ENCODE measurements at places on chromosomes 7 and 10.

GRCh38 chr10:88893611-88894010, 13.6 kb downstream of the STAMBPL1 start:
- no peak for DNase-seq

DNA sequence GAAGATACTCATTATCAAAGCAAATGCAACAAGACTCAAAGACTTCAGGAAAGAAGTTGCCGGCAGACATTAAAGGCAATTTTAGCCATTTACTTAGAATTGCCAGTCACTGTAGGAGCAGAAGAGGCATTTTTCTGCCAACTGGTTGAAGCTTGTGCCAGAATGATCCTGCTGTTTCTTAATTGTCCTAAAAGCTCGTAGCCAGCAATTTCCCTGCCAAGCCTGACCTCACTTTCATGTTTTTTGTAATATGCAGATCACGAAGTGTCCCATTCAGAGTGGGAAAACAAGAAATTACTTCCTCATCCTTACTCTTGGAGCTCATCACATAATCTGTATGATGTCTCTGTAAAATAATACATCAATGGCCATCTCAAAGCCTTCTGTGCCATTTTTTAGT, 130.9 kb upstream of the ANKRD1 start:
- no peak for DNase-seq

DNA sequence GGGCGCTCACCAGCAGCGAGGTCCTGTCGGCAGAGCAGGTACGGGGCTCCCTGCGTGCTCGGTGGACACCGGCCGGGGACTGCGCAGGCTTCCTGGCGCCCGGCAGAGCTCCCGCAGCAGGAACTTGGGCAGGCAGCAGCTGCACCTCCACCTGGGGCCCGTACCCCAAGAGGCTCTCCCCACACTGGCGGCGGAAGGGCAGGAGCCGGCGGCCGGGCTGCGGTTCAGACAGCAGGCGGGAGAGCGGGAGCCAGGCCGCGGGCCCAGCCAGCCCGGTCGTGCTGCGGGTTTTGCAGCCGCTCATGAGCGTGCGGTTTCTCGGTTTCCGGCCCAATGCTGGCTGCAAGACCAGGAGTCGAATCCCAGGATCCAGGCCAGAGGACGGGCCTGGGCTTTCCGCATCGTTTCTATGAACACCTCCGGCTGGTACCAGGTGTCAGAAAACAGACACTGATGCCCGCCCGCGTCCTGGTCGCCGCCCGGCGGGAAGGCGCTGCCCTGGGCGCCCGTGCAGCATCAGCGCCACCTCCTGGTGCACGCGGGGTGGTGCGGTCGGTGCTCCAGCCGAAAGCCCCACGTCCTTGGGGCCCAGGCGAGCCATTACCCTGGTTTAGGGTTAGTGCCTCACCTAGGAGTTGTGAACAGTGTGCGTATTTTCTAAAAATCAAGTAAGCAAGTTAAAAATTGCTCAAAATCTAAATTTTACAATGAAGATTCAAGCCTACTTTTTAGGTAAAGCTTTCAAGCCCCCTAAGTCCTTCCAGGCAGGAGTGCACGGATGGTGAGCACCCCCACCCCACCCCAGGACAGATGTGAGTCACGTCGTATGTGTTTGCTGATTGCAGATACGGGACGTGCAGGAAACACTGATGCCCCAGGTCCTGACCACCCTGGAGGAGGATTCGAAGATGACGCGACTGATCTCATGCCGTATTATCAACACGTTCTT, 47.4 kb upstream of the PRKAR1B start:
- DNase-seq, result peak; percentile 71

- DNase-seq, result no peak
These were observed 270.0 kb downstream of the TRIL start for GRCh38 chr7:28688174-28688573.

DNA sequence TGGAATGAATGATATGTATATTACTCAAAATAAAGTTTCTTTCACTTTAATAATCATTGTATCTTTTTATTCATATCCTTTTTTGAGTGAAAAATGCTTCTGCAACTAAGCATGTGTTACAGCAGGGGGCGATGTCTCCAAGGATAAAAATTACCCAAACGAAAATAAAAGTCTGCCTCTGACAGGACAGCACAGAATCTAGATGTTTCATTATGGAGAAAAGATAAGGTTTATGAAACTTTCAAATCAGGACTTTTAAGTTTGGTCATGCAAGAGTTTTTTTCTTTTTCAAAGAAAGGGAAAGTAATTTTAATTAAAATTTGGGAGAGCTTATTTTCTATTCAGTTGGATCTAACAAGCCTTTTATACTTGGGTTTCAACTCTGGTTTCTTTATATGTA, 48.4 kb downstream of the TES start:
- DNase-seq, result no peak

DNA sequence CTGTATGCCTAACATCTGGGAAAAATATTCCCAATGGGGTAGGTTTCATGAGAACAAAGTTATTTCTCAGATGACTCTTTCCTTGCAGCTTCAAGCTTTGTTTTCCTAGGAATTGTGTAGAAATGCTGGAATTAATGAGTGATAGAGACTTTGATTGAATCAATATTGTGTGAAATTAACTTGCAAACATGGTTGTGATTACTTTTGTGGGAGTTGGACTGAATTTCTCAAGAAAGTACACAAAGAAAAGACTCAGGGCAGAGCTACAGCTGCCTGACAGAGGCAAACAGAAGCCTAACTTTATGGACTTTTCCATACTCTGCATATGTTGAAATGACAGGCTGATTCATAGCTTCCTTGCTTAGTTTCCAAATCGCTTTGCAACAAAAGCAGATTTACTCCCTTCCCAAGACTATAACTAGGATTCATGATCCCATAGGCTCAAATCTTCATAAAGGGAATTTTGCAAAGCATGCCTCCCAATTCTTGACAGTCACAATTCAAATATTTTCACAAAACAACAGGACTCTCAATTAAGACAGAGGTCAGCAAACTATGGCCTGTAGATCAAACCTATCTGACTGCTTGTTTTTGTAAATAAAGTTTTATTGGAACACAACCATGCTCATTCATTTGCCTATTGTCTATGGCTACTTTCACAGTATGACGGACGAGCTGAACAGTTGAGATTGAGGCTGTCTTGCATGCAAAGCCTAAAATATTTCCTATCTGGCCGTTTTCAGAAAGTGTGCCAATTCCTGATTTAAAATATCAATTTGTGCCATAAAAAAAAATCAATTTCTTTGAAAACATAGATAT, 27.6 kb downstream of the NRP1 start:
- DNase-seq, result no peak

- DNase-seq, result no peak
These were observed 87.1 kb upstream of the AFAP1L2 start for GRCh38 chr10:114491419-114491818.

DNA sequence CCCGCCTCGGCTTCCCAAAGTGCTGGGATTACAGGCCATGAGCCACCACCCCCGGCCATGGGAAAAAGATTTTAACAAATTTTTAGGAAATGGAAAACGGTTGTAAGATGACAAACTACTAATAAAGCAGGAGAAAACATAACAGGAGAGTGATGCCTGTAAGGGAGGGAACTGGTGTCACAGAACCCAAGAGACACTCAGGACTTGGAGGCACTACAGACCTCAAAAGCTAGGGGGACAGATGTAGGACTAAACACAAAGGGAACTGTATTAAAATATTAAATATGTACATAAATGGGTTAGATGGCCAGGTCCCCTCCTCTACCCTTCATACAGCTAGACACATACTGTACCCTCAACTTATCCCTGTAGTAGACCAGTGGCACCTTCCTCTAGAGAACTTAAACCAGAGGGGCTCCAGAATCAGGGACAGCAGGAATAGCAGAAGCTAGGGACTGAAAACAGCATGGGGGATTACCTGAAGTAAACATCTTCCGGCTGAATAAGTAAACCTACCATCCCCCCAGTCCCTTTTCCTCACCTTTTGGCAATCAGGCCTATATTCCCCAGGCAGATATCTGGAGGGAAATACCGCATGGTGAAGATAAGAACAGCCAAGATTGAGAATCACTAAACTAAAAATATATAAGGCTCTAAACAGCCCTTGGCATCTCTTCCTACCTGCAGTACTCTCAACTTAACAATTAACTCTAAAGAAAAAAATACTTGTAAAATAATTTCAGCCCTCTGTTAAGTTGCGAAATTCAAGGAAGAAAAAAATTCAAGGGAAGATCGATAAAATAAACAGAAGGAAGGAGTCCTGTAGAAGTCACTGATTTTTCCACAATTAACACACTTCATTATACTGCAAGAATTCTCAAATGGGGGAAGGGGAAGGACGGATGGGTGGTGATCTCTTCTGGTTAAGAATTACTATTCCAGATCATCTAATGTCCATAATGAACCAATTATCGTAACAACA, 15.5 kb downstream of the TM9SF3 start:
- no peak for DNase-seq

DNA sequence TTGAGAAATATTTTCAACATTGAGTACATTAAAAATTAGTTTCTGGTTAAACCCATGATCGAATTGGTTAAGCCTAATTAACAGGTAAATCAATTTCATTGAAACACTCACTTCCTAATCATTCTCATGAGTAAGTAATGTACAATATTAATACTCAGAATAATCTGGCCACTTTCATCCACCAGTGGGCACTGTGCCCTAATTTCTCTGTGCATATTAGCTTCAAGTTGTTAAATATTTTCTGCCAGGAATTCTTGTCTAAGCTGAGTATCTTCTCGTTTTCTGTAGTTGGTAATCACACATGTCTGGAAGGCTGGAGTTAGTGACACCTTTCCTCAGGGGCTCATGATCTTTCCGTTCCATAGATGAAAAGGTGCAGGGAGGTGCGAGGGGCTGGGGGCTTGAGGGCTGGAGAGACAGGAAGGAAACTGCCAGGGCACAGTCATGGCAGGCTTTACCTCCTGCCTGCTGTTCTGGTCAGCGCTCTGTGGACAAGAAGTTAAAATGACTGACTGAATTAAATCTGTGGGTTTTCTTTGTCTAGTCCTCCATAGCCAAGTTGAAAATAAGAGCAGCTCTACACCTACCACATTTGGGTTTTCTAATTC, 71.9 kb downstream of the WIPF3 start:
- peak; percentile 12 for DNase-seq

- DNase-seq, result no peak
These were observed 35.3 kb downstream of the KCNH2 start for GRCh38 chr7:150942591-150943452.

DNA sequence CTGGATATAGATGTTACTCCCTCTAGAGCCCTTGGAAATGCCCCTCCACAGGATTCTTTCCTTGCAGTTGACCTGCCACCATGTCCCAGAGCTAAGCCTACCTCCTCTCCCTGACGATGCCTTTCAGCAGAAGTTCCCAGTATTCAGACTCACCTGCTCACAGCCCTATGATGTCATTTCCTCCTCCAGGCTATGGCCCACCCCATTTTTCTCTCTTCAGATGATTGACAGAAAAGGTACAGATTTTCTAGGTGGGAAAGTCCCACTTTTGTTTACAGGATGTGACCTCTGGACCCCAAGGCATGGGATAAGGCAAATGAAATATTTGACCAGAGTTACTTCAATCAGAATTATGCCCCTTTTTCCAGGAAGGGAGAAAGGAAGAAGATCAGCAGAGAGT, 280.2 kb upstream of the PHYHIPL start:
- no peak for DNase-seq

GRCh38 chr7:19621740-19622139, 87.1 kb downstream of the POLR1F start:
- DNase-seq, result no peak

DNA sequence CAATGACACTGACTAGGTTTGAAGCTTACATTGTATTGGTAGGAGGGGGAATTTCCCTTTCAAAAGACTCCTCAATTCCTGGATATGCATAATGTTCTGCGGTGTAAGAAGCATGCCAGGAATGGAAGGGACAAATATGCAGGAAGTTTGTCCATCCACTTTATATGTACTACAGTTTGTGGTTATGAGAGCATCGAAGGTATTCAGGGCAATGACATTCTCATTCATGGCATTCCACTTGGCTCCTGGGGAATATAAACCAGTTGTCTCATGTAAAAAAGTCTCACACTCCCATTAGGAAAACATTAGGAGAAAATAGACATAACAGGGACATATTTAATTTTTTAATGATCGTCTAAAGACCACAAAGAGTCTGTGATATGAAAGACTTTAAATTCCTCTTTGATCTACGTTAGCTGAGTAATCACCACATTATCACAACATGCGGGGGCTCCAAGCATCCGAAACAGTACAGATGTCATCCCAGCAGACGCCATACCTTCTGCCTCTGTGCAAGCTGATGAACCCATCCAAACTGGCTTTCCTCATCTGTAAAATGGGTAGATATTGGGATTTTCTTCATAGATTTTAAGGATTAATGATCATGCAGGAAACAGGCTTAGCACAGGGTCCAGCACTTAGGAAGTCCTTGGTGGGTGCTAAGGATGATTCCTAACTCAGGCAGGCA, 675.3 kb downstream of the INHBA start:
- no peak for DNase-seq

GRCh38 chr10:100174699-100175677, 10.8 kb downstream of the ERLIN1 start:
- no peak for DNase-seq

DNA sequence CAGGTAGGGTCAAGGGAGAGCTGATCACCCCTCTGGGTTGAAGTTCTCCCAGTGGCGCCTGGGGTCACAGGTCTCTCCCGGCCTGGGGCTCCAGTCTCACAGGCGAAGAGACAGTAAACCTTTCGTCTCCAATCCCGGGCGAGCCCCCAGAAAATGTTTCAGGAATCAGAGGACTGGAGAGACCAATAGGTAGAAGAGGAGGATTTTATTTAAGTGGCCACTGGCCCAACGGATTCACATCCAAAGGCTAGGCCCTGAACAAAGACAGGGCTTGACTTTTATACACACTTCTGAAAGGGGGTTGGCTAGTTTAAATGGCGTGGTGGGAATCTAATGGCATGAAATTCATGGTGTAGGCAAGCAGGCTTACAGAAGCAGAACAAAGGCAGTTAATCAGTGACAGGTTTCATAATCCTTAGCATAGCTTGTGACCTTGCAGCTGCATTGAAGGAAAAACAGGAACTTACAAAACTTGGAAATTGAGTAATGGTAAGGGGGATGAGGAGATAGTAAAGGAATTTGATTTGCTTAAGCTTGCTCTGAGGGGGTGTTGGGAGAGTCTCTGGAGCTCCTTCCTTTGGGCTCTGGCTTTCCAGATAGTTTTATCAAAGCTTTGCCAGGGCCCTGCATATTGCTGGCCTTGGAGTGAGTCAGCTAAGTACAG, 105.5 kb downstream of the TRIM24 start:
- no peak for DNase-seq

DNA sequence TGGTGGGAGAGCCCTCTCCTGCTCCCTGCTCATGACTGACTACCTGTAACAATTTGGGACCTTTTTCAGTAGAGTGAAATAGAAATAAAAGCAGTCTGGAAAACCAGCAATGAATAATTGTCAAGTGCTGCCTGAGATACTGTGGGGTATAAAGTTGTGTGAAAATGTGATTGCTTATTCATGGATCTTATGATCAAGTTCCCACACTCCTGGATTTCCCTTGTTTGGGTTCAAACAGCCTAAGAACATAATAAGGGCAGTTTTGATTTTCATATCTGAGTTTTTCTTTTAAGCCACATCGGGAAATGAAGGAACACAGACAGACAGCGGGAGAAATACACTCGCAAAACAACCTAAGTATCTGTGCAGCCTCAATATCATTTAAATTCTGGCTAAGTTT, 52.9 kb downstream of the CALD1 start:
- DNase-seq, result no peak
